Right kidney (tissue), 9 donors: ENCODE measurements at places on chromosomes 2 and 18.

DNA sequence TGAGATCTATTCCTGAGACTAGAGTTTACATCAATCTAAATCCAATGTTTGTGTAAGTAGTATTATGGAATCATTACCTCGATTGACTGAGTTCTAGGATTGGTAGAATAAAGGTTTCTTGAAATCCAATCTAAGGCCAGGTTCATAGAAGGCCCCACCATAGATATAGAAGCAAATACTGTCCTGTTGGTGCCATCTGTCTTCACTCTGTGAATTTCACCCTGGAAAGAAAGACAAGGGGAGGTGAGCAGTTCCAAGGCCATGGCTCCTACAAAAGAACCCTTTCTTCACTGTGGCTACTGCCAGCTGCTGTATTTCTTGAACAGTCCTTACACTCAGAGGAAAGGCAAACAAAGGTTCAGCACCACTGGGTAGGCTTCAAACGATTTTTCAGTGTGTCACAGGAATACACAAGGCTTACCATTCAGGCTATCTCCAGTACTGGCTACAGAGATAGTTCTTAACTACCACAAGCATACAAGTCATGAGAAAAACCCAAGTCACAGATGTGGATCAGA is 137.0 kb downstream of the LRP2 start:
- no peak for DNase-seq

DNA sequence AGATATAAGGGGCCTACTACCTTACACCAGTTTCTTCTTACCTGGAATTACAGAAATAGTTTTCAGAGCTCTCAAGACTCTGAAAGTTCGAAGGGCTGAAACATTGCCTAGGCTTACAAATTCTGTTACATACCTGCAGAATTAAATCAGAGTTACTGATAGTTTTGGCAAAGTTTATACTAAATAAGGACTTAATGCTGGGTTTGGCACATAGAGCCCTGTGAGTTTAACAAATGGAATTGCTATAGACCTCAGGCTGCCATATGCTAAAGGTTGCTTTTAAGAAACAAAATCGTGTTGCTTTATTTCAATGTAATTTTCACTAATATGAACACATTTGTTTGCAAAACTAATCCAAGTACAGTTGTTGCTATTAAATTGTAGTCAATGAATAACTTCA is 40.1 kb downstream of the SCN3A start:
- DNase-seq: no peak

GRCh38 chr18:23401400-23402347 is 51.4 kb upstream of the RIOK3 start:
- DNase-seq: peak; percentile 42

GRCh38 chr2:151040039-151040438 is 221.6 kb downstream of the RBM43 start:
- DNase-seq: no peak

DNA sequence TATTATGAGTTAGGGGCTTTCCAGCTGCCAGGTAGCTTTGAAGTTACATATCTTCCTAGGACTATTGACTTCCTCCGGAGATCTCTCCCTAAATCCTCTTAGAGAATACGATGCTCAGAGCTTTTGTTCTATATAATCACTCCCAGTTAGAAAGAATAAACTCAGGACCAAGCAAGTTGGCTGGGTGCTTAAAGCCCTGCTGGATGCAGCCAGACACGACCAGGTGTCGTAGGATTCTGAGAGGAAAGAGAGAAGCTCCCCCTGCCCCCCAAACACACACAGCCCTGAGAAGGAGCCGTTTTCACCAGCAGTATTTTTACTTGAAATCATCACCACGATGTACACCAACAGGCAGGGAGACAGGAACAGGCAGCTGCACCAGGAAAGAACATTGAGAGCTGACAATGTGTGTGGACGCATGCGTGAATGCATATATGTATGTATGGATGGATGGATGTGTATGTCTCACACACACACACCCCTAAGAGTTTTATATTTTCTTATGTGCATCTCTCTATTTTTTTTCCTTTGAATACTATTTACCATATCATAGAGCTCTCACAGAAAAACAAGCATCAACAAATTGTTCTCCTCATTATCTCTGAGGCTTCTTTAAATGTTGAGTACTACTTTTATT is 382.6 kb downstream of the EPHA4 start:
- no peak for DNase-seq

DNA sequence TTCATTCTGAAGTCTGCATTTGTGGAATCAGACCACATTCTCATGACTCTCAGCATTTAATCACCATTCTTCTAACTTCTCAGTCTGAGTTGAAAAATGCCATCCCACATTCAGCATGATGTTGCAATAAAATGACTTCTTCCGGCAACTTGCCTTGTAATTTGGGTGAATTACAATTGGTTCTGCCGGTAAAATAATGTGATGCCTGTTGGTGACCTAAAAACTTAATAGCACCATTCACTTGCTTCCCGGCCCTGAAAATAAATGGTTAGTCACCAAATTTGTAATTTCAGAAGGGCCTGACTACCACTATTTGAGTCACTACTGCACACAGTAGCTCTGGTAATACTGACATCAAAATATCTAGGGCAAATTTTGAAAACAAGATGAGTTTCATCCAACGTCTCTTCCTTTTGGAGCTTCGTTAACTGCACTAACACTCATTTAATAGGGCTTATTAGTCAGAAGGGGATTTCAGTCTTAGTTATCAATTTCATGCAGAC is 637.1 kb upstream of the CHAC2 start:
- DNase-seq: no peak

- no peak for DNase-seq
Observed at GRCh38 chr2:186882511-186883071, 33.6 kb upstream of the ZSWIM2 start.

- no peak for DNase-seq
Observed at GRCh38 chr2:212998626-212999359, 152.6 kb downstream of the IKZF2 start.

- no peak for DNase-seq
Observed at GRCh38 chr18:77079954-77080682, 52.5 kb downstream of the MBP start.

DNA sequence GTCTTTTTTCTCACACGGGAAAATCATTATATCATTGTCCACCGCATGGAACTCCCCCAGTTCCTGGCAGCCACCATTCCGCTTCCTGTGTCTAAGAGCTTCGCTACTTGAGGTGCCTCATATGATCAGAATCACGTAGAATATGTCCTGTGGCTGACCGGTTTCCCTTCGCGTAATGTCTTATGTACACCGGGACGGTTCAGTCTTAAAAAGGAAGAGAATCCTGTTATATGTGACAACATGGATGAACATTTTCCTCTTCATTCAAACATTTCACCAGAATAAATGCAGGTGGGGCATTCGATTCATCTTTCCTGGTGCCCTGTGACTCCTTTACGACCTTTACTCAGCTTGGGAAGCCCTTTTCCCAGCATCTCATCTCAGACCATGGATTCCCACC is 131.7 kb upstream of the TWIST2 start:
- DNase-seq: no peak

DNA sequence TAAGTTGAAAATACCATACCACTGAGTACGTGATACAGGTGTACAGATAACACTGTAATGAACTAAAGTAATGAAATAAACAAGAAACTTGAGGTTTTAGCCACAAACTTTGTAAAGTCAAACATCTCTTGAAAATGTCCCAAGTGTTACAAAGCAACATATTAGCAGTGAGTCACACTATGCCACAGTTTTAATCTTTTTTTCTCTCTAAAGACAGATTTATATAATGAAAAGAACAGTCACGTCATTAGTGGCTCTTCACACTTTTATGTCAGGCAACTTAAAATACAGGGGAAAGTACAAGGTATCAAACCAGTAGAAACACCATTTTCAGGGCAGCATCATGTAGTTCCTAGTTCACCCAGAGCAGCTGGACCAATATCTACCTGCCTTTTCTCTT is 42.1 kb downstream of the RAPH1 start:
- DNase-seq: no peak

- DNase-seq: no peak
Observed at GRCh38 chr2:29519338-29519925, 402.0 kb downstream of the ALK start.

GRCh38 chr2:144914113-144914512 is 394.2 kb upstream of the ZEB2 start:
- no peak for DNase-seq

DNA sequence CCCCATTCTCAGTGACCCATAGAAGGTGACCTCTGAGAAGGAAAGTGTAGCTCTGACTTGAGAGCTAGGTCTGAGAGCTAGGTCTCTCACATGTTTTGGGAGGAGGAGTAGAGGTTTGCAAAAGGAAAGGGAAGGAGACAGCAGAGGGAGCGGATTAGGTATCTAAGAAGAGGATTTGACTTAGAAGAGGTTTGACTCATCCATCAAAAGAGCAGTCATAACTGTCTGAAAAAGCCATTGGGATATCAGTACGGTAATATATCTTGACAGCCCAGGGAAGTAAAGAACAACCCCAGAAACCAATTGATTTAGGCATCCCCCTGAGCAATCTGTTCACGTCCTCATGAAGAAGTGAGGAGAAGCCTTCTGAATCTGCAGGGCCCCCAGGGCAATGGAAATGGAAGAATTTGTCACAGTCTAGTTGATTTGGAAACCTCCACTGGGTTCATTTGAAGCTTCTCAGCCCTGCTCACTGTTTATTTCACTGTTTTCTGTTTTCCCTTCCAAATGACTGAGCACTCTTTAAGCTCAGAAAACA is 19.3 kb downstream of the OXER1 start:
- DNase-seq: no peak

DNA sequence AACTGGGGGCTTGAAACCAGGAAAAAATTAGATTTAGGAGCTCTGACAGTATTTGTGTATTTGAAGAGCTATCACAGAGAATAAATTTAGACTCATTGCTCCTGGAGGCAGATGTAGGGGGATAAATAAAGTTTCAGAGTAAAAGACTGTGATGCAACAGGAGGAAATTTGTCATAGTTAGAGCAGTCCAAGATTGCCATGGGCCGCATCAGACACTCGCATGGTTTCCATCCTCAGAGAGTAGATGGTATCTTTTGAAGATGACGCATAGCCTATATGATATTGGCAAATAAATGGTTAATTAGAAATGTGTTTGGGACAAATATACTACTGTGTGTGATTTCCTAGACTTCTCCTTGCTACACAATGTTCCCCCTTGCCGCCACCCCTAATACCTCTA is 170.5 kb downstream of the FTCDNL1 start:
- no peak for DNase-seq

DNA sequence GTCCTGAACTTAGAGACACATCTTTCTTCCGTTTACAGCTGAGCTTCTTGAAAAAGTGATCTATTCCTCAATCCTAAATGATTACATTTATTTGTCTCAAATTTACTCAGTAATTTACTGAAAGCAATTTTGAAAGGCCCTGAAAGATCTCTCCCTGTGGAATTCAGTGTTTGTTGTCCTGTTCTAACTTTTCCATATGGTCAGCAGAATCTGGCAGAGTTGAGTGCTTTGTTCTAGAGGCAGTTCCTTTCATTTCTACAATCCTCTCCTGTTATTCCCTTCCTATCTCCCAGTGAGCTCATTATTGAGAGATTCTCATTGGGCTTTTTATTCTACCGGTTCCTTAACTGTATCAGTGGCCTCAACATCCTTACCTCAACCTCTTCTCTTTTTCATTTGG is 36.5 kb upstream of the REG3G start:
- no peak for DNase-seq

DNA sequence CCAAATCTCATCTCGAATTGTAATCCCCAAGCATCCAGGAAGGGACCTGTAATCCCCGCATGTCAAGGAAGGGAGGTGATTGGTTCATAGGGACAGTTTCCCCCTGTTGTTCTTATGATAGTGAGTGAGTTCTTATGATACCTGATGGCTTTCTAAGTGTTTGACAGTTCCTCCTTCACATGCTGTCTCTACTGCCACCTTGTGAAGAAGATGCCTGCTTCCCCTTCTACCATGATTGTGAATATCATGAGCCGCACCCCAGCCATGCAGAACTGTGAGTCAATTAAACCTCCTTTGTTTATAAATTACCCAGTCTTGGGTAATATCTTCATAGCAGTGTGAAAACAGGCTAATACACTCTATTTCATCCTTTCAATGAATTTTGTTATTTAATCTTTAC is 446.7 kb downstream of the RNF144A start:
- no peak for DNase-seq

- no peak for DNase-seq
Observed at GRCh38 chr2:159557437-159558034, 58.8 kb downstream of the BAZ2B start.

DNA sequence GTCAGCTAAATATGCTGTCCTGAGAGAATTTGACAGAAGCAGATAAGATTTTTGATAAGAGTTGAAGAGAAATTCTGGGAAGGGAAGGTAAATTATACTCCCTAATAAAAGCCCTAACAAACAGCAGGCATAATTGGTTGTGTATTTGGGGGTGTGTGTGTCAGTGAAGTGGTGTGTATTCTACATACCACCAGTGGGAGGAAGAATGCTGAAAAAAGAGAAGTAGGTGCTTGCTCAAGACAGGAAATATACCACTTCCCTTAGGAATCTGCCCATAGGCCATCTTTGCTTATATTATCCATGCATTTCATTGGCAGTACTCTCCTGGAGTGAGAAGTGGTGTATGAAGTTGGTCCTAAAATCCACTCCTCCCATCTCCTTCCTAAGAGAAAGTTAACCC is 76.2 kb downstream of the FMNL2 start:
- no peak for DNase-seq

- DNase-seq: no peak
Observed at GRCh38 chr2:18536100-18536499, 24.4 kb downstream of the RDH14 start.
